SJSA1 (cell line): ENCODE measurements at places on chromosomes 13 and 19. TPM values are rescaled to one million over a fixed set of nuclear protein-coding genes. Genes with fewer than 3 reads are reported as not detected.

The CCNA1 gene
- 0.39 and 0.75 TPM in 2 replicates for total RNA-seq

The CACNG6 gene
- total RNA-seq = 0.11 TPM in 1 of 2 replicates, not detected in the other

The NALCN gene
- 0.22 and 1.2 TPM in 2 replicates for total RNA-seq

The PRR19 gene
- total RNA-seq = 0.55 and 2.5 TPM in 2 replicates

The TNPO2 gene
- total RNA-seq = 24.0 and 25.8 TPM in 2 replicates

The ADAMTS10 gene
- total RNA-seq = 6.0 and 6.3 TPM in 2 replicates

The RYR1 gene
- not detected in 2 replicates for total RNA-seq

The C19orf38 gene
- not detected in 2 replicates for total RNA-seq

DNA sequence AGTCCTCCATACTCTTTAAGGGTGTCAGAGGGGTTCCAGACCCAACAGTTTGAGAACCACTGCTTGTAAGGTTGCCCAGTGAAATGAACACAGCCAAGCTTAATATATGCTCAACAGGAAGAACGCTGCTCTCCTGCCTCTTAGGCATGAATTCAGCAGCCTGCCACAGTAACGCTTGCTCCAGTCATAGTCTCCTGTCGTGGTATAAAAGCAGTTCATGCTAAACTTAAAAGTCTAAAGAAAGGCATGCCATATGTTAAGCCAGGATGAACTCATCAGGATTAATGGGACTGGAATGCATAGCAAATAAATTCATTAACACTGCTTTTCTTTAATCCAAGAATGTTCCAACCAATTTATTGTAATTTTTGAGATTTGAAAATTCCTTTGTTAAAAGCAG, 38.7 kb downstream of the SLC7A1 start:
- H3K4me3 ChIP-seq = no peak overlapping the region
- H3K36me3 ChIP-seq = peaks cover 34% of the 10 kb centered on the region
- no peaks in the 10 kb centered on the region; the same call in 1 of the 2 replicates for H3K4me1 ChIP-seq
- no peaks in the 10 kb centered on the region for H3K27me3 ChIP-seq

DNA sequence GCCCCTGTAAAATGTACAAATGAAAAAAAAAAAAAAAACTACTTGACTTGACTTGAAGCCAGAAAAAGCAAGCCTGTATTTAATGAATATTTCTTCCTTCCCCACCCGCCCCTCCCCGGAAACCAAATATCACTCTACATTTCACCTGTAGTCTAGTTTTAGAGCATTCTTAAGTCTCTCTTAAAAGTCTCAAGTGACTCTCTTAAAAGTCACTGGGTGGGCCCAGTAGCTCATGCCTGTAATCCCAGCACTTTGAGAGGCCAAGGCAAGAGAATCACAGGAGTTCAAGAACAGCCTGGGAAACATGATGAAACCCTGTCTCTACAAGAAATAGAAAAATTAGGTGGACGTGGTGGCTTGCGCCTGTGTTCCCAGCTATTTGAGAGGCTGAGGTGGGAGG, 72.0 kb downstream of the TSC22D1 start:
- H3K27ac ChIP-seq = no peak overlapping the region
- H3K36me3 ChIP-seq = no peaks in the 10 kb centered on the region
- H3K4me1 ChIP-seq = no peaks in the 10 kb centered on the region
- no peak for DNase-seq
- H3K4me3 ChIP-seq = no peak overlapping the region
- H3K27me3 ChIP-seq = no peaks in the 10 kb centered on the region

- no peaks in the 10 kb centered on the region for H3K36me3 ChIP-seq
- H3K4me1 ChIP-seq = no peaks in the 10 kb centered on the region
- DNase-seq = no peak
- no peak overlapping the region for H3K27ac ChIP-seq
- no peak overlapping the region for H3K4me3 ChIP-seq
Measured at GRCh38 chr13:112220925-112221324, 154.0 kb downstream of the SOX1 start.

DNA sequence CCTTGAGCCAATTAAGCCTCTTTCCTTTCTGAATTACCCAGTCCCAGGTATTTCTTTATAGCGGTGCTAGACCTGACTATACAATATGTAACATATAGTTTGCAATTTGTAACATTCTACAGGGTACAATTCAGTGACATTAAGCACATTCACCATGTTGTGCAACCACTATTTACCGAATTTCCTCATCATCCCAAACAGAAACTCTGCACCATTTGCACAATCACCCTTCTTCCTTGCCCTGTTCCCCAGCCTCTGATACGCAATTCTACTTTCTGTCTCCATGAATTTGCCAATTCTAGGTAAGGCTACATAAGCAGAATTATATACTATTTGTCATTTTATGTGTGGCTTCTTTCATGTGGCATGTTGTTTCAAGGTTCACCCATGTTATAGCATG, 13.7 kb upstream of the SIGLEC10 start:
- no peaks in the 10 kb centered on the region for H3K4me1 ChIP-seq
- H3K27ac ChIP-seq = no peak overlapping the region
- peaks cover 2% of the 10 kb centered on the region; the same call in 1 of the 2 replicates for H3K27me3 ChIP-seq
- no peaks in the 10 kb centered on the region for H3K36me3 ChIP-seq
- no peak overlapping the region for H3K4me3 ChIP-seq

DNA sequence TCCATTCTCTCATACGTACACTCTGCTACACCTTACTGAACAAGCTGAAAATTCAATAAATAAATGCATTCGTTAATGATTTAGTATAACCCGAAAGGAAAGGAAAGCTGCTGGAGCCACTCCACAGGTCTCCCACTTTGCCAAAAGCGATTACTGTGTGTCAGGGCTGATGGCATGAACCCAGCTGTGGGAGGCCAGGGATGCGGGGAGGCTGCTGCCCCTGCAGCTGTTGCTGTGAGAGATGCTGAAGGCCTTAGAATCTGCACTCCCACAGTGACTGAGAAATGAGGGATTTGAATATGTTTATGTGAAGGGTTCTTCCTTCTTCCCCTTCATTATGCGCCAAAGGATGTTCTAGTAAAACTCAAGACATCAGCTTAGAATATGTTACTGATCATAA, 58.7 kb upstream of the NBEA start:
- no peak overlapping the region for H3K4me3 ChIP-seq
- no peak for DNase-seq
- no peaks in the 10 kb centered on the region for H3K36me3 ChIP-seq
- no peaks in the 10 kb centered on the region for H3K4me1 ChIP-seq
- H3K27me3 ChIP-seq = no peaks in the 10 kb centered on the region

- H3K4me3 ChIP-seq = peak overlapping the region; percentile 82
- no peak for DNase-seq
- no peaks in the 10 kb centered on the region for H3K27me3 ChIP-seq
- H3K27ac ChIP-seq = peak overlapping the region; percentile 84
Measured at GRCh38 chr19:1270213-1270853, 1.2 kb downstream of the CIRBP start.

GRCh38 chr19:34577531-34578101, 96.1 kb downstream of the WTIP start:
- no peak overlapping the region for H3K27ac ChIP-seq
- no peaks in the 10 kb centered on the region for H3K27me3 ChIP-seq
- H3K4me1 ChIP-seq = no peaks in the 10 kb centered on the region
- no peak for DNase-seq
- no peaks in the 10 kb centered on the region for H3K36me3 ChIP-seq
- no peak overlapping the region for H3K4me3 ChIP-seq

DNA sequence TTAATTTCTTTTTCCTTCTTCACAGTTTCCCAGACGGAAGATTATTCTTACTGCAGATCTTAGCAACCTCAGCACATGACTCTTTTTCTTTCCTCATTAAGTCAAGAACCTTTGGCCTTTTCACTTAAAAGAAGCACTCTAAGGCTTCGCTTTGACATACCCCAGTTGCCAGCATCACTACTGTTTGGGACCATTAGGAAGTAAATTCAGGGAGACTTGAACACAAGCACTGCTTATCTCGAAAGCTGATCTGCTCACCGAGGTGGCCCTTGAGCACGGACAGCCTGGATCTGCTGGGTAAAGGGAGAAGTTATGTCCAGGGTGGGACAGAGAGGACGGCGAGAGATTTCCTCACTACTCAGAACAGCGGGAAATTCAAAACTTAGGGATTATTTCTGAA, 151.4 kb upstream of the RNF113B start:
- H3K27ac ChIP-seq = peak overlapping the region; percentile 74
- no peaks in the 10 kb centered on the region for H3K27me3 ChIP-seq
- DNase-seq = no peak
- H3K4me1 ChIP-seq = peaks cover 35% of the 10 kb centered on the region
- no peaks in the 10 kb centered on the region for H3K36me3 ChIP-seq
- no peak overlapping the region for H3K4me3 ChIP-seq

- no peaks in the 10 kb centered on the region for H3K36me3 ChIP-seq
- DNase-seq = no peak
- H3K27ac ChIP-seq = no peak overlapping the region
Measured at GRCh38 chr19:33679696-33680095, 57.9 kb downstream of the CHST8 start.

- H3K4me1 ChIP-seq = peaks cover 14% of the 10 kb centered on the region
- no peaks in the 10 kb centered on the region for H3K27me3 ChIP-seq
- DNase-seq = peak; percentile 94
- peak overlapping the region; percentile 46 for H3K27ac ChIP-seq
- H3K36me3 ChIP-seq = no peaks in the 10 kb centered on the region
Measured at GRCh38 chr19:48795055-48795684, 15.7 kb downstream of the BCAT2 start.

DNA sequence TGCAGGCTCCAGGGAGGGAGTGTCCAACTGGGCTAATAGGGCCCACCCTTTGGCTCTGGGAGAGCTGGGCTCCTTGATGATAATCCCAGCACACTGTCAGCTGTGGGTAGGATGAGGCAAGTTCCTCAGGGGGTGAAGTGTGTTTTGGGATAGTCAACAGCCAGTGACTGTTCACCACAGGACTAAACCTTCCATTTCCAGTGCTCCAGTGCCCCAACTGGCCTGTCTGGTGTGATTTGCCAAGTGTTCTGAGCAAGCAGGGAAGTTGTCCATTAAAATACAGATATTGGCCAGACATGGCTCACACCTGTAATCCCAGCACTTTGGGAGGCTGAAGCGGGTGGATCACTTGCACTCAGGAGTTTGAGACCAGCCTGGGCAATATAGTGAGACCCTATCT, 150.9 kb downstream of the TM9SF2 start:
- peaks cover 19% of the 10 kb centered on the region for H3K27me3 ChIP-seq
- no peak overlapping the region for H3K4me3 ChIP-seq
- peak; percentile 57 for DNase-seq
- H3K36me3 ChIP-seq = no peaks in the 10 kb centered on the region
- no peak overlapping the region for H3K27ac ChIP-seq

GRCh38 chr19:44796701-44797115, 12.2 kb upstream of the BCAM start:
- H3K27ac ChIP-seq = no peak overlapping the region; the same call in 1 of the 2 replicates
- H3K4me1 ChIP-seq = peaks cover 34% of the 10 kb centered on the region
- H3K27me3 ChIP-seq = no peaks in the 10 kb centered on the region
- no peak for DNase-seq
- H3K36me3 ChIP-seq = no peaks in the 10 kb centered on the region

DNA sequence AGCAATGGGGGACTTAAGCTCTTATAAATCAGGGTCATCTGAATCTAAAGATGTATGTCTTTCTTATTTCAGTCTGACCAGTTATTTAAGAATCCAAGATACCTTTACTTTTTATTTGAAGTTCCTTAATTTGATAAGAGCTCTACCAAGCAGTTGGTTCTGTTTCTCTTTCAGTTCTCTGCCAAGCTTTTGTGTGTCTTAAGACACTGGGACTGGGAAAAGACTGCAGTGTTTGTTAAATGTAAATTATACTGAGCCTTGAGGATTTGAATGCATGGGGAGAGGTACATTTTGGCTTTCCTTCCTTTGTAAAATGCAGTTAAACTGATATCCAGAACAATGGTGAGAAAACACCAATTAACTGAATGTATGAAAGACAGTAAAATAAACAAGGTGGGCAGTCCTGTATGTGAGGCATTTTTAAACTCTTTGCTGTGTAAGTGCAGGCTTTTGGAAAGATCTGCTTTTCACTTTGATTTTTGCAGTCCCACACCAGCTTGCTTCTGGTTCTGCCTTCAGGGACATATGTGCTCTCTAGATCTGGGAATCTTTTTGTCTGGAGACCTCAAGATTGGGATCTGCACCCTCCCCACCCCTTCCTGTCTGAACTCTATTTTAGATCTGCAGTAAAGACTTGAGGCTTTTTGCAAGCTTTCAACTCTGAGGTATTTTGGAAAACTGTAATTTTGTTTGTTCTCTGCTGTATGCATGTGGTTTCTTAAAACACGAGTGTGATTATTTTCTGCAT, 77.6 kb downstream of the LRCH1 start:
- peaks cover 32% of the 10 kb centered on the region for H3K4me1 ChIP-seq
- no peak overlapping the region for H3K4me3 ChIP-seq
- DNase-seq = peak; percentile 18
- 0 out of 2 replicates have a peak, but pooled peaks cover 2% of the 10 kb centered on the region for H3K36me3 ChIP-seq
- no peaks in the 10 kb centered on the region for H3K27me3 ChIP-seq

DNA sequence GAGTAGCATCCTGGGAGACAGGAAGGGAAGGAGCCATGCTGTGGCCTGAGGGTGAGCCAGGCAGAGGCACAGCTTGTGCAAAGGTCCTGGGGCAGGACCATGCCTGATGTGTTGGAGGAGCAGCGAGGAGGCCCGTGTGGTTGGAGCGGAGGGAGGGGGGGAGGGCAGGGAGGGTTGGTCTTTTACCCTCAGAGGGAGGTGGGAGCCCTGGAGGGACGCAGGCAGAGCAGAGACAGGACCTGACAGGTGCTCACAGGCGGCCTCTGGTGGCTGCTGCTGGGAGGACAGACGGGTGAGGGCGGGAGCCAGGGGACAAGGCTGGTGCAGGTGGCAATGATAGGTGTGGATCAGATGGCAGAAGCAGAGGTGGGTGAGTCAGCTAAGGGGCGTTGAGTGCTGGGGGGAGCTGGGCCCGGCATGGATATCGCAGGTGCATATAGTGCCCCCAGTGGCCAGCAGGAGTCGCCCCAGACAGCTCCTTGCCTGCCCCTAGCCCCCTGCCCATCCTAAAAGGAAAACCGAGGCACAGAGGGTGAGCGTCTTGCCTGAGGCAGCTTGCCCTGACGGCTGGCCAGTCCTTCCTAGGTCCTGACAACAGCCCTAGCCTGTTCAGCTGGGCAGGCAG, 9.8 kb upstream of the GNA15 start:
- peak; percentile 31 for DNase-seq
- H3K4me3 ChIP-seq = no peak overlapping the region
- H3K27me3 ChIP-seq = no peaks in the 10 kb centered on the region
- no peak overlapping the region for H3K27ac ChIP-seq
- H3K4me1 ChIP-seq = no peaks in the 10 kb centered on the region
- H3K36me3 ChIP-seq = peaks cover 16% of the 10 kb centered on the region

DNA sequence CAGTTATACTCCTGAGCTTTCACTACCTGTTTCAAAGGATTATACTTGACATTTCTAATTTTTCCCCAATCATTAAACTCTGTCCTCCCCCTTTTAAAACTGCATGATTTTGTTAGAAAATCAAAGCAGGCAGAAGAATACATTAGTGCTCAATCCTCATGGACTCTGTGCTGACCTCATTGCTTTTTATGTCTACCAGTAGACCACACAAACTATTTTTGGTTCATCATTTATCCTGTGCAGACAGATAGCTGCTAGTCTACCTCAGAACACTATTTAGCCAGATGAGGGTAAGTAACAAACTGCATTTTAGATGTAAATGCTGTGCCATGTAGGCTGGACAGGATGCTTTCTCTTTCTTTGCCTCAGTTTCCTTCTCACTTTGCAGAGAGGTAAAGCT, 235.9 kb downstream of the DCT start:
- H3K4me1 ChIP-seq = peaks cover 5% of the 10 kb centered on the region
- no peak overlapping the region for H3K27ac ChIP-seq
- H3K36me3 ChIP-seq = no peaks in the 10 kb centered on the region
- no peak overlapping the region for H3K4me3 ChIP-seq
- H3K27me3 ChIP-seq = no peaks in the 10 kb centered on the region
- DNase-seq = no peak
